ENCODE measurements at places on chromosomes 3 and 15.

DNA sequence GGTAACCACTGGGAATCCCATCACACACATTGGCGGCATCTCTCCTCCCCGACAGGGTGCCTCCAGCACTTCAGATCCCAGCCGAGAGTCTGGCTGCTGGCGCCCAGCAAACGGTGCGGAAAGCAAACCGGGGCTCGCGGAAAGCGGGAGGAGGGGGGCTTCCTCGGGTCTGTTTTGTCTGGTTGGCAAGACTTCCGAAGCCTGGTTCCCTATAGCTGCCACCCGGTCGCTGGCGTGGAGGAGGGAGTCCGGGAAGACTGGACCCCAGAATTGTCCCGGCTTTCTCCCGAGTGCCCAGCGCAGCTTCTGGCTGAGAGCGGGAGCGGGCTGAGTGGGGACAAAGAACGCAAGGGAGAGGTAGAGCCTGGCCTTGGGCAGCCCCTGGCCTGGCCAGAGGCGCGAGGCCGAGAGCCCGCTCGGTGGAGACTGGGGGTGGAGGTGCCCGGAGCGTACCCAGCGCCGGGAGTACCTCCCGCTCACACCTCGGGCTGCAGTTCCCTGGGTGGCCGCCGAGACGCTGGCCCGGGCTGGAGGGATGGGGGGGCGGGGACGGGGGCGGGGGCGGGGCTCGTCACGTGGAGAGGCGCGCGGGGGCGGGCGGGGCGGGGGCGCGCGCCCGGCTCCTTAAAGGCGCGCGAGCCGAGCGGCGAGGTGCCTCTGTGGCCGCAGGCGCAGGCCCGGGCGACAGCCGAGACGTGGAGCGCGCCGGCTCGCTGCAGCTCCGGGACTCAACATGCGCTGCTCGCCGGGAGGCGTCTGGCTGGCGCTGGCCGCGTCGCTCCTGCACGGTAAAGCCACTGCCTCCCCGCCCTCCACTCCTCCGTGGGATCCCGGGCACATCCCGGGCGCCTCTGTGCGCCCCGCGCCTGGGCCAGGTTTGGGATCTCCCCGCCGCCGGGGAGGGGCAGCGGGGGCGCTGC, at the start of gene CHRNA7:
CHRNA7 (plus strand) TSS at position 654 of the 920 bp plus-strand sequence; CDS start at position 734, 80 bp downstream.
- DNase-seq: peak; percentile 71

GRCh38 chr3:15171096-15171495, 35.0 kb upstream of the CAPN7 start:
- no peak for DNase-seq

DNA sequence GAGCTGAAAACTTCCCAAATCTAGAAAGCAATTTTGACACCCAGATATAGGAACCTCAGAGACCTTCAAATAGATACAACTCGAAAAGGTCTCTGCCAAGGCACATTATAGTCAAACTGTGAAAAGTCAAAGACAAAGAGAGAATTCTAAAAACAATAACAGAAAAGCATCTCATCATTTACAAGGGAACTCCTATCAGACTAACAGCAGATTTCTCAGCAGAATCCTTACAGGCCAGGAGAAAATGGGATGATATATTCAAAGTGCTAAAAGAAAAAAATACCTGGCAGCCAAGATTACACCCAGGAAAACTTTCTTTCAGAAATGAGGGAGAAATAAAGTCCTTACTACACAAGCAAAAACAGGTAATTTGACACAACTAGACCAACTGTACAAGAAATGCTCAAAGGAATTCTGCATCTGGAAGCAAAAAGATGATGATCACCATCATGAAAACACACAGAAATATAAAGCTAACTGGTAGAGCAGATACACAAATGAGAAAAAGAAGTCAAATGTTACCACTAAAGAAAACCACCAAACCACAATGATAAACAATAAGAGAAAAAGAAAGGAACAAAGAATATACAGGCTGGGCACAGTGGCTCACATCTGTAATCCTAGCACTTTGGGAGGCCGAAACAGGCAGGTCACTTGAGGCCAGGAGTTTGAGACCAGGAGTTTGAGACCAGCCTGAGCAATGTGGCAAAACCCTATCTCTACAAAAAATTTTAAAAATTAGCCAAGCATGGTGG, 50.4 kb downstream of the ADAM10 start:
- no peak for DNase-seq

- no peak for DNase-seq
These were observed 37.2 kb downstream of the CCK start for GRCh38 chr3:42228796-42229195.

DNA sequence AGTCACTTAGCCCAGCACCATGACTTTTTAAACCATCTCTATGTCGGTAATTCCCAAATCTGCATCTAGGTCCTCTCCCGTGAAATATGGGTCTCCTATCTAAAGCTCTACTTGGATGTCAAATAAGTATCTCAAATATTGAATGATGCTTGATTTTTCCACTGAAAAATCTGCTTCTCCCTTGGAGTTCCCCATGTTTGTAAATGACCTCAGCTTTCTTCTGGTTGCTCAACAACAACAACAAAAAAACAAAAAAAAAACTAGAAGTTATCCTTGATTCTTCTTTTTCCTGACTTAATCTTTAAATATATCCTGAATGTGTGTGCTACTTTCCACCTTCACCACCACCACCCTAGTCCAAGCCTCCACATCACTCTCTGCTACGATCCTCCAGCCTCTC, 307.5 kb upstream of the UBE2E2 start:
- no peak for DNase-seq

DNA sequence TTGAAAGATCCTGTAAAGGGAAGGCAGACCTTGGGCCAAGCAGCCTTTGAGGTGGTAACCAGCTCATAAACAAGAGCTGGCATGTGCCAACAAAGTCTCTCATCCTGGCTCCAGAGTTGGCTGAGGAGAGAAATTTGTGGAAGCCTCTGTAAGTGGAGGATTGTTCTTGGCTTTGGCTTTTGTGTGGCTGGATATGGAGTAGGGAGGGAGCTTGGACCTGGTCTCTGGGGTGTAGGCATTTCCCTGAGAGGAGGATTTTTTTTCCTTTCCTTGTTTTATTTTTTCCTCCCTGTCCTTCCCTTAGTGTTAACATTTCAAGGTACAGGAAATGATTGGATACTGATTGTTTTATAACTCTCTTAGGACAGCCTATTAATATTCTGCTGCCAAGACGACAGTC, 60.8 kb downstream of the ZNF609 start:
- peak; percentile 11 for DNase-seq

GRCh38 chr3:110413807-110414748, 657.5 kb upstream of the NECTIN3 start:
- no peak for DNase-seq

DNA sequence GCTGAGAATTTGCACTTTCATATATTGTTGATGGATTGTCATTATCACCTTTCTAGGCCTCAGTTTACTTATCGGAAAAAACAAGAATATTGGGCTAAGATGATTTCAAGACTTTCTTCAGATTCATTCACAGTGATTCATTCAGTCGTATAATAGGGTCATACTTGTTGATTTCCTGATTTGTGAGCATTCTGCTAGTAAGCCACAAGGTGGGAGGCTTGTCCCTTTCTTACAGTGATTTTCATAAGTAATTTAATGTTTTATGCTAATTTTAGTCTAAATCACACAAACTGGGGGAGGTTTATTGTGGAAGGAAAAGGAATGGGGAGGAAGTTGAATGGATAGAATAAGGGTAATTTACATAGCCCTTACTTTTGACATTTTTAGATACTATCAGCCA, 126.8 kb upstream of the GOLGA6L4 start:
- DNase-seq: no peak

- DNase-seq: no peak
These were observed 169.1 kb downstream of the CDIN1 start for GRCh38 chr15:36748366-36749115.

DNA sequence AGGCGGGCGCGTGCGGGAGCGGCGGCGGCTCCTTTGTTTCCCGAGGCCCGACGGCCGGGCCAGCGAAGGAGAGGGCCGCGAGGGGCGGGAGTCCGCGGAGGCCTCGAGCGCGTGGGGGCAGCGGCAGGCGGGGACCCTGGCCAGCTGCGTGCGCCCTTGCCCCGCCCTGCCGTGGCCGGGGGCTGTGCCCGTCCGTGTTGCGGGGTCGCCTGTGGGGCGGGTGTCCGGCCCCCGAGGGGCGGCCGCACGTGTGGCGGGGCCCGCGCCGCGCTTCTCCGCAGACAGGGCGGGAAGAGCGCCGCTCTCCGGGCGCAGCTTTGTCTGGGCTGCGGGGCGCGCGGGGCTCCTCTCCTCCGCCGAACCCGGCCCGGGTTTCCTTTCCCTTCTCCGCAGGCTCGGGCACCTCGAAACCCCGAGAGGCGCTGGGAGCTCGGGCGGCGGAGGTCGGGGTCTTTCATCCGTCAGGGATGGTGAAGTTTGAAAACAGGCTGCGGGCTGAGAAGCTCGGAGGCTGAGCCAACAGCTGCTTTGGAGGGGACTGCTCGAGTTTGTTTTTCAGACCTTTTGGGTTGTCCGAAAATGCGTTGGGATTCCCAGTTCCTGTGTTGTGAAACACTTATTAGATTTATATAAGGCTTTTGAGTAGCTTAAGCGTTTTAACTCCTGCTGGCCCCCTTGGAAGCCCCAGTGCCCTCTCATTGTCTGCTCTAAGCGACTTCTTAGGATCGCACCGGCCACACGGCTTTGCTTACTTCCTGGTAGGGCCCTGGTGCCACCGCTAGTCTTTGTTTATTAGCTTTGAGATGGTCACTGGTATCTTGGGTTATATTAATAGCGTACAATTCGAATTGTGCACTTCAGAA, 817 bp downstream of the USP3 start:
- DNase-seq: no peak

- no peak for DNase-seq
These were observed 200.8 kb upstream of the TMCO5A start for GRCh38 chr15:37733628-37734027.

DNA sequence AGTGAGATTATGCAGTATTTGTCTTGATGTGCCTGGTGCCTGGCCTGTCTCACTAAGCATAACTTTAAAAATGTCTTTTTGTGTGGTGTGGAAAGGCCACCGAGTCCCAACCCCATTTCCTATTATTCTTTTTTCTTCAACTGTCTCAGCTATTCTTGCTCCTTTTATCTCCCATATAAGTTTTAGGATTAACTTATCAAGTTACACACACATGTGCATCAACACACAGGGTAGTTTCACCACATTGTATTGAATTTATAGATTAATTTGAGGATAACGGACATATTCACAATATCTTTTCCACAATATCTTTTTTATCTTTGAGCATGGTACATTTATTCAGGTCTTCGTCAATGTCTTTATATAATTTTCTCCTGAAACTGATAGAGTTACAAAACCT, 127.6 kb downstream of the RYR3 start:
- no peak for DNase-seq

DNA sequence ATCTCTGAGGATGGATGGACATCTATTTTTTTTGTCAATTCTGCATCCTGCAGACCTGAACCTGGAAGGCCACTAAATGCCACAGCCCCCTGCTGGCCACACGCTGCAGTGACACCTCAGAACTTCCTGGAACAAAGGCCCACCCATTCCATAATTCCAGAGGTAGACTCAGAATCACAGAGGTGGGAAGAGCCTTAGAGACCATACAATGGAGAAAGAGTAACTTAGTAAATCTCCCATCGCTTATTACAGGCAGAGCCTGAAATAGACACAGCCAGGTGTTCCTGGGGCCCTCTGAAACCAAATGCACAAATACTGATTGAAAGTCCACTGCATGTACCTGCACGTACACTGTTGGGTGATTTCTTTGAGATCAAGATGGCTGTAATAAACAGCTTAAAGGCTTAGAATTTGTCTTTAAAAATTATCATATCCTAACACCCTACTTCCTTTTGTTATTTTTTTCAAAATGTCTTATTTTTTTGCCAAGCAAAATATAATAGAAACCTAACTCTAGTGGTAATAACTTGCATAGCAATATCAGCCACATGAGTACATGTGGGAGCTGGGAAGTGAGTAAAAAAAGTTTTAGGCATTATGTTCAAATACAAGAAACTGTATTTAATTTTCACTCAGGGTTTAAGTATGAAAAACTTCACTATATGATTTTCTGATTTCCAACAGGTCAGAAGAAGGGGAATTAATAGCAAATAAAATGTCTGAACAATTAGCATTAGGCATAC, 62.7 kb downstream of the EOMES start:
- DNase-seq: no peak

GRCh38 chr3:67619991-67620390, 34.4 kb downstream of the SUCLG2 start:
- no peak for DNase-seq

DNA sequence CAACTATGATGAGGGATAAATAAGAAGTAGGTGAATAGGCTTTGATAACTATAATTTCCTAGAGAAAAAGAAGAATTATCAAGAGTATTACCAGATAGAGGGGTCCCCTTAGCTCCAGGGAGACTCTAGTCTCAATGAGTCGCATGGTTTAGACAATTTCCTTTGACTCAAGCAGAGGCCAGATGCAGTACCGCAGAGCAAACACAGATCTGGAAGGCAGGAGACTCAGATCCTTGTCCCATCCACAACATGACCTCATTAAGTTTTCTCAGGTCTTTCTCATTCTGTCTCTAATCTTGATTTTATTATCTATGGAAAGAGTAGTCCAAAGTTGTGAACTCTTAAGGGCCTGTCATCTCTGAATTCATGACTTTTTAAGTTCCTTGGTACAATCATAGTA, 987.9 kb downstream of the NTRK3 start:
- no peak for DNase-seq

- no peak for DNase-seq
These were observed 40.2 kb downstream of the DOCK3 start for GRCh38 chr3:50714946-50715345.

DNA sequence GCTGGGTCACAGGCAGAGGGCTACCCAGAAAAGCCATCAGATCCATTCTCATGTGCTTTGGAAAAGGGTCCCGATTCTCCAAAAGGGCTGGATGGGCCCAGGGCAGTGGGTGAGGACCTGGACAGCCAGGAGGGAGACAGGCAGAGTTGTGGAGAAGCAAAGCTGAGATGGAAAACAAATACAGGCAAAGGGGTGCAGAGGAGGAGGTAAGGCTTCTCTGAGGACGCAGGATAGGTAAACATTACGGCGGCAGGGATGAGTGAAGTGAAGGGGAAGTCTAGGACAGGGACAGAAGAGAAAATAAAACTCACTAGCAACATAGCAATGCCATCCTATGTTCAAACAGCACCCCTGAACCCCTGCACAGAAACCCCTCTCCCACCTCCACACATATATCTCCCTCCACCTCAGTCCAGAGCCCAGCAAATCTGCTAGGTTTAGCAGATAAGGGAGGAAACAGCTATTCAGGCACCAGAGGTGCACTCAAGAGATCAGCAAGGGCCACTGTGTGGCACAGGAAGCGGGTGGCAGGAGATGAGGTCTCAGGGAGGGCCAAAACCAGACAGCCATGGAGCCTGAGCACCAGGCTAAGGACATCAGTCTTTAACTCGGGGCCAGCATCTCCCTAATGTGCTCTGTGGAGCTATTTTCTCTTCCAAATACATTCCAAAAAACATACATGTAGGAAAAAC, 51.3 kb downstream of the HOMER2 start:
- no peak for DNase-seq

GRCh38 chr3:119417771-119418512, 45.5 kb downstream of the TMEM39A start:
- DNase-seq: no peak

GRCh38 chr15:85889956-85890619, 95.4 kb upstream of the KLHL25 start:
- no peak for DNase-seq

DNA sequence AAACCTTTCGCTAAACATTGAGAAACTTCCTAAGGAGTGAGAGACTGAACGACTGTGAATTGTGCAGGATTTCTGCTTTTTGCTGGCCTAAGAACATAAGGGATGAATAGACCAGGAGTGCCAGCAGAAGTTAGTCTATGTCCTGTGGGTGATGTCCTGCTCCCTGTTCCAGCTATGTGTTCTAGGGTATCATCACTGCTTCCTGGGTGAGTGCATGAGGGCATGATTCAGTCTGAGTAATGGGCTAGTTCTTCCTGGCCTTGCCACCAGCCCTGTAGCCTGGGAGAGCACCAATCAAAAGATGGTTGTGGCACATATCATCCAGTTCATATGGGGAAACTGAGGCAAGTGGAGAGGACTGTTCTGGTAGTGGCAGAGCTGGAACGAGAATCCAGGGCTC, 153.9 kb upstream of the TPM1 start:
- no peak for DNase-seq

All from anterior cingulate cortex (tissue), 58 donors.